ENCODE measurements at places on chromosomes 5 and 9. TPM values are rescaled to one million over a fixed set of nuclear protein-coding genes. Genes with fewer than 3 reads are reported as not detected.

- no peak for DNase-seq
These were observed 41.4 kb upstream of the CRB2 start for GRCh38 chr9:123314617-123315016.

DNA sequence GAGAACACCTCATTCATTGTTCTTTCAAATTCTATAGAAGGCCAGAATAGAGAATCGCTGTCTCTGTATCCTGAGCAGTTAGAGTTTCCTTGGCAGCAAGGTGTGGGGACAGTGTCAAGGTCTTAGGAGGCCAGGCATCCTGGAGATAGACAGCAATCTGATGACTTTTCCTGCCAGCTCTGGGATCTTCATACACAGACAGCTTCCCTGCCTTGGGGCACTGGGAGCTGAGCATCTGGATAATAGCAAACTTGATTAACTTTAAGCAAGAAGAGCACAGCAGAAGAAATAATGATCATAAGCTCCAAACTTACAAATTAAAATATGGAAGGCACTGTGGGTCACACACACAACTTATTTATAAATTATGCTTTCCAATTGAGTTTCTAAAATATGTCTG is 86.1 kb upstream of the STK32A start:
- DNase-seq: no peak

- no peak for DNase-seq
These were observed 288.0 kb upstream of the ANKH start for GRCh38 chr5:15159606-15160005.

GRCh38 chr5:135228222-135228621 is 170.8 kb downstream of the MACROH2A1 start:
- DNase-seq: no peak

DNA sequence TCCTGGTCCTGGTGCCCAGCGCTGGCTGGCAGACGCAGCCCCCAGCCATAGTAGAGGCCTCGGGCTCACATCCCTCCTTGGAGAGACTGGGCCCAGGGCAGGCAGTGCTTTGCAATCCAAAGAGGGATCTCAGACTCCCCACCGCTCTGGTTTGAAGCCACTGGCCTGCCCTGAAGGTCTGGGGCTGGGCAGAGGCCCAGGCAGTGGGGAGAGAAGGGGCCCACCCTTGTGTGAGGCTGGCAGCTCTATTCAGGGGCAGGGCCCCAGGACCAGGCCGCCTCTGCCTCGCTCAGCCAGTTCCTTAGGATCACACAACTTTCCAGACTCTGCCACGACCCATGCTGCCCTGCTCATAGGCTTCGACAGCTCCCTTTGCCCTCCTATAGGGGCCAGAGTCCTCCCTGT is 10.7 kb upstream of the SEC16A start:
- DNase-seq: no peak

DNA sequence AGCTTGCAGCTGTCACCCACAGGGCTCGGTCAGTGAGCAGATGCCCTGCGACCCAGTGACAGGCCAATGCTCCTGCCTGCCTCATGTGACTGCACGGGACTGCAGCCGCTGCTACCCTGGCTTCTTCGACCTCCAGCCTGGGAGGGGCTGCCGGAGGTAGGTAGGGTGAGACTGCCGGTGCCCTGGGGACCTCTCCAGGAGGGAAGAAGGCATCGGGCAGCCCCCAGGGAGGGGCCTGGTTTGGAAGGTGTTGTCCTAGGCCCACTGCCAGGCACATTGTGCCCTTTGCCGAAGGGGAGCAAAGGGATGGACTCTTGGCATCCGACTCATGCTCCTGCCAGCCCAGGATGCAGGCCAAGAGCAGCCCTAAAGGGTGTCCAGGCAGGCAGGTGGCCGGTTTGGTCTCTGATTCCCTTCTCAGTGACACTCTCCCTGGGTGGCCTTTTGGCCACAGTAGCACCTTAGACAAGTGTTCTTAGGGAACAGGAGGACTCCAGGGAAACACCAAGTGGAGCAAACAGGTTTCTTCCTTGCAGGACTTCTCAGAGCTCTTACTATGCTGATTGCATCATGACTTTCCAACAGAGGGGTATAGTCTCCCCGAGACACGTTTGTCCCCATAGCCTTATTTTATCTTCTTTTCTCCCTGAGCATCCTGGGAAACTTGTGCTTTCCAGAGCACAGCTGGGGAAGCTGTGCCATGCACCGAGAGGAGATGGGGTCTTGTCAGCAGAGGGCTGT is 28.1 kb upstream of the AIF1L start:
- no peak for DNase-seq

- no peak for DNase-seq
These were observed 933.8 kb upstream of the DMAC1 start for GRCh38 chr9:8733131-8733954.

GRCh38 chr9:37486616-37487548 is 1.1 kb downstream of the POLR1E start:
- no peak for DNase-seq

GRCh38 chr5:16934677-16935153 is 1.4 kb downstream of the MYO10 start:
- DNase-seq: no peak

DNA sequence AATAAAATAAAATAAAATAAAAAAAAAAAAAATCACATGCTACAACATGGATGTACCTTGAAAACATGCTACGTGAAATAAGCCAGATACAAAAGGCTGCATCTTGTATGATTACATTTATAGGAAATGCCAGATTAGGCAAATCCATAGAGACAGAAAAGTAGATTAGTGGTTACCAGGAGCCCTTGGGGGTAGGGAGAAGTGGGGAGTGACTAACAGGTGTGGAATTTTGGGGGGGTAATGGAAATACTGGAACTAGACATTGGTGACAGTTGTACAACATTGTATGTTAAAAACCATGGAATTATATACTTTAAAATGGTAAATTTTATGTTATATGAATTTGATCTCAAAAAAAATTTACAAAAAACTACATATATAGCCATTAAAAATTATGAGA is 47.3 kb downstream of the SLC1A1 start:
- no peak for DNase-seq

The WWC1 gene
- 0.82 TPM for total RNA-seq

The CDX1 gene
- total RNA-seq: not detected

The MCIDAS gene
- not detected for total RNA-seq

The S1PR3 gene
- total RNA-seq: 0.70 TPM

The ROPN1L gene
- total RNA-seq: not detected

The TMEM252 gene
- not detected for total RNA-seq

The TRIM7 gene
- 3.5 TPM for total RNA-seq

The LIX1 gene
- not detected for total RNA-seq

The SLU7 gene
- total RNA-seq: 45.9 TPM
